ENCODE measurements at places on chromosomes 3 and 15.

DNA sequence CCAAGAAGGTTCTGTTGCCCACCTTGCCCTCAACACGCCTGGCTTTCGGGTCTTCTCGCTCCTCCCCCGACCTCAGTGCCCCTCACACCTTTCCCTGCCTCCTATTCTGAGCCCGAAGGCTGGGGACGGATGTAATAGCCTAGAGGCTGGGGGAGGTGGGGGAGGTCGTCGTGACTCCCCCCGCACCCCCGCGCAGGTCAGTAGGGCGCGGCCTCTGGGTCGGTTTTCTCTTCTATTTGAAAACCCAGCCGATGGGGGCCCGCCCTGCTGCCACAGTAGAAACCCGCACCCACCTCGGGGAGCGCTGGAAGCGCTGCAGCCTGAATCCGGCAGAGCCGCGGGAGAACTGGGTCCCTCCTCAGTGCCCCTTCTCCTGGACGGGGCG, 1.0 kb upstream of the RBPMS2 start:
- no peak for DNase-seq

DNA sequence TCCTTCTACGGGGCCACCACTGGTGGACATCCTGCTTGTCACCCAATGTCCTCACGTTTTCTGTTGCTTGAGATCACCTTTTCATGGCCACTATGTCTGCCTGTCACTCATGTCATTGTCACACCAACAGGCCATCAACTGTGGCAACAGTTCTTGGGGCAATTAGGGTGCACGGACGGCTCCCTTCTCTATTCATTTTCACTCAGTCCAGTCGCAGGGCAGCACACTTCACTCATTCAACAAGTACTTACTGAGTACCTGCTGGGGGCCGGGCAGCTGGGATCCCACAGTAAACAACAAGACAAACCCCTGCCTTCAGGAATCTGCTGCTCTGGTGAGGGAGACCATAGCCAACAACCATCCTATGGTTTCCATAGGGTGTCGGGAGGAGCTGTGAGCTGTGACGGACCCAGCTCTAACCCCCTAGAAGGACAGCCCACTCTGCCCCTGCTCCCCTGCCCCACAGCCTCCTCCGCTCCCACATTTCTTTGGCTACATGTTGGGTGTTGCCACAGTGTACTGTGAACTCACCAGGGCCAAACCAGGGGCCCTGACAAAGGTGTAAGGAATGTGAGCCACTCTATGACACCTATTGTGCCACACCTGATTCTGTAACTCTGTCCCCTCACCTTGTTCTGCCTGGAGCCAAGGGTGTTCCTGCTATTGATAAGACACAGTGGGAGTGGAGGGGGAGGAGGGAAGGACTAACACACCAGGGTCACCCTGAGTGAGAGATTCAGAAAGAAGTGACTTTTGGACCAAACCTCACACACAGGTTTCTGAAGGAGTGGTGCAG, 1.9 kb downstream of the VILL start:
- no peak for DNase-seq

DNA sequence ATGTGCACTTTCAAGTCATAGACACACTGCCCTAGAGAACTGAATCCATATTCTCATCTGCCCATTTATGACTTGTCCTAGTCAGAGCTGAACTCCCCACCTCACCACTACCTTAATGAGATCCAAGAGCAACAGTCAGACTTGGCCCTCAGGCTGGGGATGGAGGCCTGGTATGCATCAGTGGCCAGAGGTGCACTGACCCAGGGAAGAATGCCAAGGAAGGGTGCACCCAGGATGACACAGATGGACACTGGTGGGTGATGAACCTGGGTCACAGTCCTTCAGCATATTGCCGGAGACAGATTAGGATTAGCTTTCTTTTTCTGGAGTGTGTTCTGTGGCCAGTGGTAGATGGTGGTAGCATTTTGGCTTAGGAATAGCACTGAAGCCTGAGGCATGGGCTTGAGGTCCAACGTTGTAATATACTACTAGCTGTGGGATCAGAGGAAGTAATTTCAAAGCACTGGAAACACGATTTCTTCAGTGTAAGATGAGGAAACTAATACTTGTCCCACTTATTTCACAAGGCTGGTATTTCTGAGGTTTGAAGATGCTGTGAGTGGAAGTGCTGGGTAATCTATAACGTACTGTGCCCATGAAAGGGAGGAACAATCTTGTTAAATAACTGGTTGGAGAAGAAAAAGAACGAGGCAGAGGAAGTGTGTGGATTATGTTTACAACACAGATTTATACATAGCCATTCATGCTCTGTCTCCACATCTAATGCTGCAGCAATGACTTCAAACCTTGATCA, 265.0 kb downstream of the THRB start:
- DNase-seq: no peak

DNA sequence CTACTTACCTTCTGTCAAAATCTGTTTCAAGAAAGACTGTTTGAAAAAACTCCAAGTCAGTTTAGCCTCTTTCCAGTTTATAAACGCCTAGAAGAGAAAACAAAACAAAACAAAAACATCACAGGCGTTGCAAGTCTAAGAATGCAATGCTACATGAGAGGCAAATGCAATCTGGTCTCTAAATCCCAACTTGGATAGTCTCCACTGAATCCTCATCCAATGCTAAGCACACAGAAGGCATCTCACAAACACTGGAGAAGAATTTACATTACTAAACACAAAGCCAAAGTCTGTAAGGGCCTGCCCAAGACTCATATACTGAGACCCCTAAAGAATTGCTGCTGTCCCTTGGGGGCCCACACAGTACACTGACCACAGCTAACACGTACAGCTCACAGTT, 18.4 kb downstream of the RFT1 start:
- DNase-seq: no peak

GRCh38 chr3:107600780-107601179, 78.0 kb downstream of the BBX start:
- no peak for DNase-seq

GRCh38 chr15:73915082-73915481, 11.2 kb upstream of the LOXL1 start:
- DNase-seq: no peak

DNA sequence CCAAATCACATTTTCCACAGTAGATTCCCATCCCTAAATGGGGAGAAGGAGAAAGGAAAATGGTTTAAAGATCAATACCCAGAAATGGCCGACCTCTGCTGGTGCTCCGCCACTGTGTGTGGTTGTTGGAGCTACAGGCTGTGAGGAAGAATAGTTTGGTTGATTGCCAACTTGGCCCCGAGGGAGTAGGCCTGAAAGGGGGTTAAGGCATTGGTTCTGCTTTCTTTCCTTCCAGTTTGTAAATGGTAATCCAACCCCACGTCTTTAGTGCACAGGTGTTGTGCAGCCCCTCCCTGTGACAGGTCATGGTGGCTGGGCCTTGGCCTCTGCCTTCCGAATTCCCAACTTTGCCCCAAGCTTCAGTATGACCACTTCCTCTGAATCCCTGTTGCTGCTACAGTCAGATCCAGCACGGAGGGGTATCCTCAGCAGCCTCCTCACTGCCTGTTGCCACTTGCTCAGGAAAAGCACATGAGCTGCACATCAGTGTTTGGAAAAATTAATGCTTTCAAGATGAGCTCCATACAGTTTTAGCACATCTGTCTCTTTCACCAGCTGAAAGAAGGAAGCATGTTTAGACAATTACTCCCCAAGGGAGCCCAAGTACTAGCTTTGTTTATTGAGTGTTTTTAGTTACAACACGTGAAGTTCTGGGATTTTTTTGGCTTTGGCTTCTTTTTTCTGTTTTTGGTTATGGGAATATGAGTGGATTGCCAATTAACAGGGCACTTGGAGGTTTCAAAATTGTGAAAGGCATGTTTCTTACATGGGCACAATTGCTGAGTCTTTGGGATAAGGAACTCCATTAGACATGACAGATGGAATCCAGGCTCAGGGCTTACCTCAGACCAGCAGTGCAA, 92.3 kb upstream of the ROPN1 start:
- DNase-seq: no peak

DNA sequence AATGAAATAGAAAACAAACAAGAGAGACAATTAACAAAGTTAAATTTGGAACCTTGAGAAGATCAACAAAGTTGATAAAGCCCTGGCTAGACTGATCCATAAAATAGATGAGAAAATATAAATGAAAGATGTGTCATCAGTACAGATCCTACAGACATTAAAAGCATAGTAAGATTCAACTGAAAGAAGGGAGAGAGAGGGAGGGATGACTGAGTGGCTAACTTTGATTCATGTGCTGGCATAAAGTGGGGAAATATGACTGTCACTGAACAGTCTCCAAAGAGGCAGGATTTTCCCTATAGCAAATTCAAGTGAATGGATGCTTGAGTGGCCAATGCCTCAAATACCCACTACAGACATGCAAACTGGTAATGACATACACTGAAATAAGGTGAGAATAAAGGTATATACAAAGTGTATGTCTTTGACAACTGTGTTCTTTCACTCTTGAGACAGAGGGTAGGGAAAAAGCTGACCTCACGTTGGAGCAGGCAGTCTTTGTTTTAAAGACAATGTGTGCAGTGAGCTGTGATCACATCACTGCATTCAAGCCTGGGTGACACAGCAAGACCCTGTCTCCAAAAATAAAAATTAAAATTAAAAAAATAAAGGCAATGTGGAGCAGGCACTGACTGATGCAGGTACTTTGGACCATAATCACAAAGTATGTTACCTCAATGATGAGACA, 35.9 kb upstream of the CHD2 start:
- no peak for DNase-seq

- no peak for DNase-seq
Measured at GRCh38 chr15:77181305-77182074, 110.6 kb upstream of the TSPAN3 start.
